Panc1 (cell line): ENCODE measurements at places on chromosomes 6 and 20. TPM values are rescaled to one million over a fixed set of nuclear protein-coding genes. Genes with fewer than 3 reads are reported as not detected.

GRCh38 chr6:39386487-39386886, 64.0 kb upstream of the KCNK16 start:
- no peak for DNase-seq

- DNase-seq, result no peak
These were observed 143.0 kb upstream of the PTPN1 start for GRCh38 chr20:50367104-50367674.

- no peak for DNase-seq
These were observed 651 bp upstream of the CCND3 start for GRCh38 chr6:41942067-41942851.

GRCh38 chr20:52054123-52054522, 137.5 kb downstream of the ZFP64 start:
- DNase-seq, result no peak

The FUT9 gene
- not detected for total RNA-seq

- DNase-seq, result no peak
These were observed 113.1 kb downstream of the SOBP start for GRCh38 chr6:107603006-107603370.

DNA sequence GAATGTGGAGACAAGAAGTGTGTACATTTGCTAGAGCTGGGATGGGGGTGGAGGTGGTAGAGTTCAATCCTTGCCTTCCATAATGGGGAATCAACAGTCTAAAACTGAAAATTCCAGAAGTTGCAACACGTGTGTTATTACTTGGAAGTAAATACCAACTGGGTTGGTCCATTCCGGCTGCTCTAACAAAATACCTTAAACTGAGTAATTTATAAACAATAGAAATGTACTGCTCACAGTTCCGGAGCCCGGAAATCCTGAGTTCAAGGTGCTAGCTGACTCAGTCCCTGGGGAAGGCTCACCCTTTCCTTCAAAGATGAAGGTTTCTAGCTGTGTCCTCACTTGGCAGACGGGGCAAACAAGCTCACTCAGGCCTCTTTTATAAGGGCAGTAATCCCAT, 59.0 kb downstream of the RIN2 start:
- no peak for DNase-seq

DNA sequence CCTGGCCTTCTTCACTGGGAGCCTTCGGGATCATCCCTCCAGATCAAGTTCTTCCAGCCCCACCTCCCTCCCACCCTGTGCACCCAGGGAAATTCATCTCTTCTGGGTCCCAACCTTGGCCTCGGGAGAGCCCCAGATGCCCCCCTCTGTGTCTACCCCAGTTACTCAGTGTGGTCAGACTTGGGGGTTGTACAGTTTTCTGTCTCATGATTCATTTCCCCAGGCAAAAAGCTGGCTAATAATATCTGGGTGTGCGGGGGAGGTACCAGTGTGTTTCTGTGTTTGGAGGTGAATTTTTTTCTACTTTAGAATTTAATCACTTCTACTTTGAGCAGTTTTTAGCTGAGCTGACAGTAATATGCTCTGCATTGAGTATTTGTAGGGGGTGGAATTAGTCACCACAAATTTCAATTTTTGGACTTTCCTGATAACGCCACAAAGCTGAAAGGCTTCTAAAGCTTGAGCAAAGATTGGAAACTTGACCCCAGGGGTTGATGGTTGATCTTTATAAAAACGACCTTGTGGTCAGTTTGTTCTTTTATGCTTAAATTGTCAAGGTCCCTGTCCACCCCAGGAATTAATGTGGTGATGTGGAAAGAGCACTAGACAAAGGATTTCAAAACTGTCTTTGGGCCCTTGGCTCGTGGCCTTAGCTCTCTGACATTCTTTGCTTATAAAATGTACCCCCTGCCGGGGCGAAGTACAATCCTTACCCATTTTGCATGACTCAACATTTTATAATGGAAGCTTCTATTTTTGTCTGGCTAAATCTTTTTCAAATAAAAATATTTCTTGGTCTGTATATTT, 284.7 kb upstream of the TAB2 start:
- DNase-seq, result no peak
